ENCODE measurements at places on chromosomes 7 and 10.

DNA sequence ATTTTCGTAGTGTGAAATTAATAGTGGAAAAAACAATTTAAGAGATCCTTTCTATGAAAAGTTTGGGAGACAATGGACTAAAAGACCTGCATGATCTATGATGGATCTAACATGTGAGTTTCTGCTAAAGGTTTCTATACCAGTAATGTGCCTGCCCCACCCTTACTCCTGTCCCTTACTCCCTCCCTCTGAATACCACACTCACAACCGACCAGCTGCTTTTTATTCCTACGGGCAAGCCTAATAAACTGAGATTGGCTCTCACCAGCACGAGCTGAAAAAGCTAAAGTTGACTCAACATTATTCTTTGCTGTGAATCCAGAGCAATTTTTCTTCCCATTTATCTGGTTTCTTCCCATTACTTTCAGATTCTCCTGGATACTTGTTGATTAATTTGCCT lies 17.8 kb upstream of the REEP3 start:
- DNase-seq, result no peak

GRCh38 chr7:156515911-156516790 lies 124.4 kb upstream of the RNF32 start:
- no peak for DNase-seq

DNA sequence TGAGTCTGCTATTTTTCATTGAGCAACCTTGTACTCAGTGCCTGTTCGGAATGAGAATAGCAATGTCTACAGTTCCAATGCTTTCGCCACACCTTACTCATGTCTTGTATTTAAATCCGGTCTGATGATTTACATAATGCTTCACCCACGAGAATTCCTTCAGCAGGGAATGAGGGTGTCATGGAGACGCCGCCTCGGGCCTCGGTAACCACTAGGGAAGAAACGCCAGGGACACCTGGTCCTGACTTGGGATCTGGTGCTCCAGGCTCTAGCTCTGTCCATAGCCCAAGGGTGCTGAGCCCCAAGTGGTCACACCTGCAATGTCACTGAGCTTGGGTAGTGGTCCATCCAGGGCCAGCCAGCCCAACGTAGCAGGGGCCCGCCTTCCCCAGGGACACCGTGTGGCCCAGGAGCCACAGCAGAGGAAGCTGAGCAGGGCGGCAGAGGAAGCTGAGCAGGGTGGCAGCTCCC lies 37.4 kb downstream of the PRKAG2 start:
- no peak for DNase-seq

DNA sequence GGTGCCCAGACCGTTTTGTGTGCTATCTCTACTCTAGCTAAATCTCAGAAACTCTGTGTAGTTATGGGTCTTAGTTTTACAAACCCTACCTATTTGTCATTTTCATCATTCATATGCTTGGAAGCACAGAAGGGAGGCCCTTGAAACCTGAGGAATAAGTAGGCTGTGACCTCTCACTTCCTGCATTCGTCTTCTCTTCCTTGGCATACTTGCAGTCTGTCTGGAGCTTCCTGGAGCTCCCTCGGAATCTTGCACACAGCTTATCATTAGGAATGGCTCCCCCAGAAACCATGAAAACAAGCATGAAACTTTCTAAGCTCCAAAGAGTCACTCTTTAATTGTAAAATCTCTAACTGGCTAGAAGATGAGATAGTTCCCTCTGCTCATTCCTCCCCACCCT lies 376.9 kb upstream of the MYO3A start:
- peak; percentile 50 for DNase-seq

GRCh38 chr7:151244841-151245346 lies 3.6 kb downstream of the SMARCD3 start:
- DNase-seq, result no peak

- DNase-seq, result no peak
Observed at GRCh38 chr7:137635132-137635531, 211.6 kb downstream of the DGKI start.

GRCh38 chr10:45408421-45409319 lies 34.7 kb downstream of the ALOX5 start:
- no peak for DNase-seq

GRCh38 chr7:91515961-91516360 lies 251.7 kb downstream of the FZD1 start:
- DNase-seq, result no peak

DNA sequence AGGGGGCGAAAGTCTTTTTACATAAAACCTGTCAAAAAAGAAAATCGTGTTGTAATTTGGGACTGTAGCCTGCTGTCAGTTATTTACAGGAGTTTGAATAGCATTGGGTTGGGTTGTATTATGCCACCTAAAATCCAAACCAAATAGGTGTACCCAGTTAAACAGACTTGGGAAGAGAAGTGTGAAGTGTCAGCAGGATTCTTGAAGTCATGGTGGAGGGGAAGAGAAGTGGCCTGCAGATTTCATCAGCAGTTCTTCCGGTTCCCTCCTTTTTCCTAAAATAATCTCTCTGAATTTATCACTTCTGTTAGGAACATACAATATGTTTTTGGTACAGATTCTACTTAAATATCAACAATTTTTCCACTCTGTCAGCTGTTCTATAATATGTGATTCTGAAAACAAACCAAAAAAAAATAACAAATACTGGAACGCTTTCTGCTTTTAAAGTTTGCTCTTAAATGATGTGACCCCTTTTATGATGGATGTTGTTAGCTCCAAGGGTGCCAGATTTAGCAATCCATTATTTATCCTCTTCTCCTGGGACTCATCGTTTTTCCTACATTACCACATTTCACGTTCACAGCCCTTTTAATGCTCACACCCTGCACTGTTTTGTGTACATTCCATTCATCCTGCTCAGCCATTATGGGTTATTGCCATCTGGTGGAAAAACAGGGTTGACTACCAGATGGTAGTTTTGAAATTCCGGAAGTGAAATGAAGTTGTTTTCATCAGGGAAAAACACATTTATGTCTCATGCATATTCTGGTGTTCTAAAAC lies 18.7 kb upstream of the ARHGAP12 start:
- peak; percentile 93 for DNase-seq

DNA sequence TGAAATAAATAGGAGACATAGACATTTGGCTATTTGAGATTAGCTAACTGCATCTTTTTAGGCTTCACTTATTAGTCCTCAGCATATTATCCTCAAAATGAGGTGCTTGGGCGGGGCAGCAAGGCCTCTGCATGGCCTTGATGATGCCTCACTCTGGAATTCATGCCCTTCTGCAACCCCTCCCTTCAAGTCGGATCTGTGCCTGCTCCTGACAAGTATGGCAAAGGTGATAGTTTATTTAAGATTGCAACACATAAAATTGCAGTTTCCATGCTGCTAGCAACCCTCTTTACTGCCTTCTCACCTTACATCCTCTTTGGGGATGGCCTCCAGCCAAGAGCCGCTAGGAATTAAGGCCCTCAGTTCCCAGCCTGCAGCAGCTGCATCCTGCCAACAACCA lies 241.3 kb upstream of the ADARB2 start:
- DNase-seq, result no peak

- DNase-seq, result no peak
Observed at GRCh38 chr7:72281308-72281707, 130.8 kb downstream of the CALN1 start.

DNA sequence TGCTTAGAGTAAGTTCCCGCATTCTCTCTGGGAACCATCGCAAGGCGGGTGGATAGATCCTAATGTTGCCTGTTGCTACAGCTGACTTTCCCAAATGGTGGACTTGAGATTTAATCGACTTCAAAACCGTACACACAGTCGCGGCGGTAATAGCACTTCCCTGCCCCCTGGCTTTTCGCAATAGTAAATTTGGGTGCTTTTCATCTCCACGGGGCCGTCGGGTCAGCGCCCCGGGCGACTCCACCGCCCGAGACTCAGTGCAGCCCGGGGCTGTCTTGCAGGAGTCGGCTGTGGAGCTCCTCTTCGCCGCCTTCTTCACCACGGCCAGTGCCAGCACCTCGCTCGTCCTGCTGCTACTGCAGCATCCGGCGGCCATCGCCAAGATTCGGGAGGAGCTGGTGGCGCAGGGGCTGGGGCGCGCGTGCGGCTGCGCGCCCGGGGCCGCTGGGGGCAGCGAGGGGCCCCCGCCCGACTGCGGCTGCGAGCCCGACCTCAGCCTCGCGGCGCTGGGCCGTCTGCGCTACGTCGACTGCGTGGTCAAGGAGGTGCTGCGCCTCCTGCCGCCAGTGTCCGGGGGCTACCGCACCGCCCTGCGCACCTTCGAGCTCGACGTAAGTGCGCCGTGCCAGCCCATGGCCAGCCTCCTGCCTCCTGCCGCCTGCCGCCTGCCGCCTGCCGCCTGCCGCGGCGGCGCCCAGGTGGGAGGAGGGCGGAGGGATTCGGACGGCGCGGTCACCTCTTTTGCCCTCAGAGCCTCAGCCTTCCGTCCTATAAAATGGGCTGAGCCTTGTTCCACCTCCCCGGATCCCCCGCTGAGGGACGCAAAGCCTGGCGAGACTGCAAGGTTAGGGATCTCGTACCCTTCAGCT lies 5.3 kb downstream of the CYP26C1 start:
- no peak for DNase-seq

DNA sequence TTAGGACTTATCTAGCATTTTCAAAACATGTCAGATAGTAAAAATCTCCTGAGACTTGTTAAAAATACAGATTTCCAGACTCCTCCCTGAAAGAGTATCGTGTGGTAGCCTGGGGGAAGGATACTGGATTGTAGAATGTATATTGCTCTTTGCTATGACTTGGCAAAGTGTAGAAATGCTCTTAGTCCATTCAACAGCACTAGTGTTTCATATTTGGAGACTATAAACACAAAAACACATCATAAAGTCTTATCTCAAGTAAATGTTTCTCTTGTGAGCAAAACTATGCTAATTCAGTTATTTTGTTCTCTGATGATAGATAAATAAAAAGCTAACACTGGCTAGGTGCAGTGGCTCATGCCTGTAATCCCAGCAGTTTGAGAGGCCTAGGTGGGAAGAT lies 137.5 kb upstream of the PRPS1L1 start:
- peak; percentile 16 for DNase-seq

- DNase-seq, result no peak
Observed at GRCh38 chr7:87567052-87567451, 33.6 kb downstream of the ABCB1 start.

- DNase-seq, result peak; percentile 14
Observed at GRCh38 chr7:67019562-67020390, 23.1 kb downstream of the TYW1 start.

DNA sequence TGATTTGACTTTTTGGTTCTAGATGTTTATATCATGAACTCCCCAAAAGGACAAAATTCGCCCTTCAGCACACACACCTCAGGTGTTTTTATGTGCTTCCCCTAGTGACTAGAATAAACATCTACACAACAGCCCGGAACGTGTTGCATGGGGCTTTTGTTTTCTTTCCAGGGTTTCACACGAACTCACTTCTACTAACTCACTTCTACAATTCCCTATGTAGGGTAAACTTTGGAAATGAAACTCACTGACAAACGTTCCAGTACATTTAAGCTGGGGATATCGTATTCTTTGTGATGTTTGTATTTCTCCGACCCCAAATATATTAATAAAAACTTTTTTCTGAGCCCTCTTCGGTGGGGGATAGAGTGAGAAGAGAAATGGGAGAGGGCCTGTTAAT lies 1.4 kb downstream of the TRA2A start:
- peak; percentile 55 for DNase-seq

GRCh38 chr10:2992401-2993198 lies 74.7 kb upstream of the PFKP start:
- no peak for DNase-seq

GRCh38 chr10:108970016-108970415 lies 953.3 kb downstream of the XPNPEP1 start:
- DNase-seq, result peak; percentile 16

DNA sequence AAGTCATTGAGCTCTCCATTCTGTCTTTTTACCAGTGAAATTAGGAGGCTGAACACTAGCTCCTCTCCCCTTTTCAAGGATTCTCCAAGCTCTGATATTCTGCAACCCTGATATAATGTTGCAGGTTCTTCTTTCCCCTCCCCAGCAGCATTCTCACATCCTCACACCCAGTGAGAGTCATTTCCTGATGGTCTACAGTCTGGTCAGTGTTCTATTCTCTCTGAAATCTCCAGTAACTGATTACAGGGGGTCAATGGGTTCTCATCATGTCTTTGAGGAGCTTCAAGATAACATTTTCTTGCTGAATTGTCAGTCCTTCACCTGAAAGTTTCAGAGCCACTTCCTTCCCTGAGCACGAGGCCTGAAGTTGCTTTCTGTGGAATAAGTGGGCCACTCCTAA lies 299.4 kb downstream of the PTEN start:
- no peak for DNase-seq

- DNase-seq, result no peak
Observed at GRCh38 chr7:44460325-44460724, 30.1 kb downstream of the NUDCD3 start.

DNA sequence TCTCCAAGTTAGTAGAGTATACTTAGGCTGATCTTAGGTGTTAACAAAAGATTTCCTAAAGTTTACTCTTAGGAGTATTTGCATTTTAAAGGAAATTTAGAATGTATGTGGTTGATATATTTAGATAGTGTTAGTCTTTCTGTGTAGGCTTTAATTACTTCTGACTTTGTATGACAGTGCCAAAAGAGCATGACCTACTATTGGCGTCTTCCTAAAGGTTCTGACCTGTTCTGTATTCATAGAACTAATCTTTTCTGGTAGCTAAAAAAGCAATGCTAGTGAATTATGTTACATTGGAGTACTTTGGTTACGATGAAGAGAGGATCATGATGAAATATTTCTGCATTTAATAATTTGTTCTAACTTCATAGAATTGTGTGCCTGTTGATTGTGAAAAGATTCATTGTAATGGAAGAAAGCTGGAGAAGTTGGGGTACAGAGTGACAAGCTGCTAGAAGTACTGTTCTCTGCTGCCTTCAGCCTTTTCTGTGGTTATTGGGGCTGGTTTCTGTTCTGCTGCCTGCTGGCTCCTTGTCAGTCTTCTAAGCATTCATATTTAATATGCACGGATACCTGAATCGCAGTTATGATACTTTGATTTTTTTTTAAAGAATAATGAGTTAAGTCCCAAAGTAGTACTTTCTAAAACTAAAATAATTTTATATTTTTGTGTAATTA lies 13.2 kb downstream of the WAC start:
- no peak for DNase-seq

GRCh38 chr10:14554091-14554490 lies 220.6 kb downstream of the FAM107B start:
- no peak for DNase-seq

DNA sequence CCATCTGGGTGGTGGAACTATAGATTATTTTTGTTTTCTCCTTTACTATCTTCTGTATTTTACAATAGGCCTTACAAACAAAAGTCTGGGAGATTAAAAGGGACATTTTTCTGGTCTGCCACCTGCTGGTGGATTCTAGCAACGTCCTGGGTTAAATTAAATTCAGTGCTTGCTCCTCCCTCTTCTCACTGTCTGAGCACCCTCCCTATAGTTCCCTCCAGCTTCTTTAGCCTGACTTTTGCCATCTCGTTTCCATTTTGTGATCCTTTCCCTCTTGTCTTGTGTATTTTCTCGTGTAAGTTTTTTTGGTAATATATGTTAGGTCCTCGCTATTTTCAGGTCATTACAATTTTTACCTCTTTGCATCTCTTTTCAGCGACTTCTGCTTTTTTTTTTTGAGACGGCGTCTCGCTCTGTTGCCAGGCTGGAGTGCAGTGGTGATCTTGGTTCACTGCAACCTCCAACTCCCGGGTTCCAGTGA lies 16.1 kb downstream of the ANKRD16 start:
- peak; percentile 86 for DNase-seq

- DNase-seq, result peak; percentile 93
Observed at GRCh38 chr10:3805201-3805790, 20.3 kb upstream of the KLF6 start.

- DNase-seq, result no peak
Observed at GRCh38 chr7:80974396-80975358, 55.8 kb upstream of the SEMA3C start.
